ENCODE measurements at places on chromosomes 13 and 19. TPM values are rescaled to one million over a fixed set of nuclear protein-coding genes. Genes with fewer than 3 reads are reported as not detected.

DNA sequence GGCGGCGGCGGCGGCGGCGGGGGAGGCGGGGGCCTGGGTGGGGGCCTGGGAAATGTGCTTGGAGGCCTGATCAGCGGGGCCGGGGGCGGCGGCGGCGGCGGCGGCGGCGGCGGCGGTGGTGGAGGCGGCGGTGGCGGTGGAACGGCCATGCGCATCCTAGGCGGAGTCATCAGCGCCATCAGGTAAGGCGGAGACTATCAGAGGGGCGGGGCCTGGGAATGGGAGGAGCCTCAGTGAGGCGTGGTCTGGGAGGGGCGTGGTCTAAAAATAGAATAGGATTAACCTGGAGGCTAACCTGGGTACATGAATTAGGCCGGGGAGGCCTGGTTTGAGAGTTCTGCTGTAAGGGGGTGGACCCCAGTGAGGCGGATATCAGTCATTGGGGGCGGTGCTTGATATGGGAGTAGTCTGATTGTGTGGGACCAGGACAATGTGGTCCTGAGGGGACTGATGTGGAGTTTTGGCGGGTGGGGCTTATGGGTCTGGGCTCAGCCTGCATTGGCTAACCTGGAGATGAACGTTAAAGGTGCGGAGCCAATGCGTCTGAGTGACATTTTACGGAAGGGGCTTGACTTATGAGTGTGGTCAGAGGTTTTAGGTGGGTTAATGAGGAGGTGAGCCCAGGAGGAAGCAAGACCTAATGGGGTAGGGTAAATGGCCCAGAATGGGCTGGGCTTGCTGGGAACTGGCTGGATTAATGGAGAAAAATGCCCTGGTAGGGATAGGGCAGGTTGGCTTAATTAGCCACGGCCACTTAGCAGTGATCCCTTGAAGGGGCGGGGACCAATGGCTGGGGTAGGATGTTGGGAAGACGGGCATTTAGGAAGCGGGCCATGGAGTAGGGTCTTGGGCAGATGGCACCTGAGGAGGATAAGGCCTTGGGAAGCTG lies 1.4 kb downstream of the CAPNS1 start:
- DNase-seq, result peak; percentile 85

- DNase-seq, result peak; percentile 78
These were observed at the start of gene HSH2D for GRCh38 chr19:16143399-16144215. HSH2D (plus strand) TSS chr19:16143685; CDS start chr19:16148751, 5,066 bp downstream.

DNA sequence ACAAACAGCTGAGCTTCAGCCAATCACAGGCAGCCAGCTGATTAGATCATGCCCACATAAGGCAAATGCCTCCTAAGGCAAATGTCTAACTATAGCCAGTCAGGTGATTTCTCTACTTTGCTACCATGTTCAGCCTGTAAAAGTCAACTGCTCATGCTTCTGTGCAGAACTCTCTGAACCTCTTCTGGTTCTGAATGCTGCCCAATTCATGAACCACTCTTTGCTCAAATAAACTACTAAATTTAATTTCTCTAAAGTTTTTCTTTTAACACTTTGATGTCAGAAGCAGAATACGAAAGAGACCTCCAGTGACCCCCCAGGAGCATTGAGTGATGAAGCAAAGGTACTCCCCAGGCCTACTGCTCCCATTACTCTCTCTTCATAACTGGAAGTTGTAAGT lies 240.7 kb upstream of the IPO5 start:
- DNase-seq, result no peak

Gene RNF17
- not detected for total RNA-seq

DNA sequence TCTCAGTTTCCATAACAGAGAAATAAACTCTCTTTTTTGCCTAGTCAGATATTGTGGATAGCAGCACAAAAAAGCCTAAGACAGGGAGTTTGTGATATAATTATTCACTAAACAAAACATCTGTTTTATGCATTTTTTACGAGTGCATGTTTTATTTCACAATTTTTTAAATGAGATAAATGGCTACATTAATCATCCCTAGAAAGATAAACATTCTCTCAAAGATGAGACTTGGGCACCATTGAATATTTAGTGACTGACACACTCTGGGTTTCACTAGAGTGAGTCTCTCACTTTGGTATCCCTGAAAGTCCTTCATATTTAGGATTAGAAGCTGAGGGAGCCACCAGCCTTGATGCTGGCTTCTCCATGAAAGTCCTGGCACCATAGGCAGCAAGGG lies 74.3 kb upstream of the LRCH1 start:
- no peak for DNase-seq

GRCh38 chr19:15640294-15640903 lies at the start of gene CYP4F3:
CYP4F3 (plus strand) TSS chr19:15640897; CDS start chr19:15641416, 519 bp downstream.
- no peak for DNase-seq

DNA sequence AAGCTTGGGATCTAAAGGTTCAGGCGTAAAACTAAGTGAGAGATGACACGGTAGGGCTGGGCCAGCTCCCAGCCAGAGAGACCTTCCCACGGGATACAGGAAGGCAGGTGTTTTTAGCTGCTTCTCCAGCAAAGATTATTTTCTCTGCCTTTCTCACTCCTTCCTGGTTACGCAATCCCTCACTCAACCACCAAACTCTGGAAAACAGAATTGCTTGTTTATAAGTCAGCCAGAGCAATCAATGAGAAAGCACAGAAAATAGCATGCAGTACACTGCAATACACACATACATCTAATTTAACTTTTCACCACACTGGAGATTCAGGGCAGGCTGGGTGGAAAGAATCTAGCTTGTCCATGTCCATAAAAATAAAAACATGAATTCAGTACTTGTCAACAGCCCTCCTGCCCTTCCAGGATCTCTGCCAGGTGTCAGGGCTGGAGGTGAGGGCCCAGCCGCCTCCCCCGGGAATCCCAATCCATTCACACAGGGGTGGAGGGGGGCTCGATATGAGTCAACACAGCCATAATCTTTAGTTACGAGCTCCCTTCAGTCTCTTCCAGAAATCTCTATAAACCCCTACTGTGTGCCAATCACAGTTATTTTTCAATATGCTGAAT lies 12.2 kb downstream of the RHPN2 start:
- DNase-seq, result no peak

GRCh38 chr19:18452386-18452785 lies 14.5 kb upstream of the ISYNA1 start:
- DNase-seq, result no peak

Gene DHDH
- total RNA-seq, result not detected

DNA sequence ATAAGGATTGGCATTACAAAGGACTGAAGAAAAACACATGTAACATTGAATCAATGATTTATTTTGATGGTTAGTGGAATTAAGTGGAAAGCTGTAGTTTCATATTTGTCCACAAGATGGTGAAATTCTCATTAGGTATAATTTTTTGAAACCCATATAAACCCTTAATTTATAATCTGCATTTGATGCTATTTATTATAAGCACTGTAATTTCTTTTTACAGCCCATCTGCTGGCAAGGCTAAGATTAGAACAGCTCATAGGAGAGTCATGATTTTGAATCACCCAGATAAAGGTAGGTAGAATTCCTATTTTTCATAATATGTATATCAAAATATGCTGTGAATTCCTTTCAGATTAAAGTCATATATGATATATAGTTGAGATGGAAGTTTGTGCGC lies 62.2 kb downstream of the DNAJC15 start:
- DNase-seq, result no peak

GRCh38 chr19:48321372-48321621 lies 4.1 kb upstream of the EMP3 start:
- peak; percentile 95 for DNase-seq

GRCh38 chr19:3879656-3880055 lies 829 bp upstream of the ATCAY start:
- no peak for DNase-seq

Gene ADPRHL1
- 0.32 TPM for total RNA-seq

DNA sequence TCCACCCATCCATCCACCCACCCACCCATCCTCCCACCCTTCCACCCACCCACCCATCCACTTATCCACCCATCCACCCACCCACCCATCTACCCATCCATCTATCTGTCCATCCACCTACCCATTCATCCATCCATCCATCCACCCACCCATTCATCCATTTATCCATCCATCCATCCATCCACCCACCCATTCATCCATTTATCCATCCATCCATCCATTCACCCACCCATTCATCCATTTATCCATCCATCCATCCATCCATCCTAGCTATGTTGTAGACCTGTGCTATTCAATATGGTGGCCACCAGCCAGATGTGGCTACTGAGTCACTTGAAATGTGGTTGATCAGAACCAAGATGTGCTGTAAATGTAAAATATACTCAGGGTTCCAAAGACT lies 5.1 kb downstream of the CAMSAP3 start:
- DNase-seq, result no peak

Gene ZMYM5
- total RNA-seq, result 14.2 TPM

DNA sequence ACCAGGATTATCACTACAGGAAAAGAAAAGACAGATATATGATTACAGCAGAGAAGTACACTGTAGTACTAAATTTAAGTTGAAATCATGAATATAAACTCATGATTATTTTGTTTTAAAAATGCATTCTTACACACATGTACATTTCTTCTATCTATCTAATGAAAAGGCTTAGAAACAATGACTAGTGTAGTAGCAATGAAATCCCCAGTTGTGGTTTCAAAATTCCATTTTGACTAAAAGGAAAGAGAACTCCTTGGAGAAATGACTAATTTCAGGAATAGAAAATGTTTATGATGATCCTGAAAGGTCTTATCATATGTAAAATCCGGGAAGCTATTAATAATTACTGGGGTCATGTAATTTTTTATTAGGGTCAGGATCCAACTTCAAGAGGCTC lies 195.0 kb upstream of the STARD13 start:
- no peak for DNase-seq

- no peak for DNase-seq
These were observed 3.3 kb downstream of the ATP5F1D start for GRCh38 chr19:1244693-1245451.

DNA sequence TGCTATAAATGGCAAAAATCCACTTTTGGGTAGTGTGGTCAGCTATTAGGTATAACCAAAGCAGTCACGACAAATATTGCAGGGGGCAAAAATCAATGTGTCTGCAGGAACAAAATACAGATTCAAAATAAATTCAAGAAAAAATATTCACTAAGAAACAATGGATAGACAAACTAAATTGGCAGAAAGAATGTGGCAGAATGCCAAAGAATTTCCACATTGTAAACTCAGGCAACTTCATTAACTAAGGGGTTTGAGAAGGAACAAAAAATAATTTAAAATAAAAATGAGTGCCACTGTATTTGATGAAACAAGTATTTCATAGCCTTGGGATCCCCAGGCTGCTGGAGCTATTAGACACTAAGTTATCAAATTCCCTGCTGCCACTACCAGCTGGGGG lies 193.1 kb downstream of the VWA8 start:
- DNase-seq, result no peak

DNA sequence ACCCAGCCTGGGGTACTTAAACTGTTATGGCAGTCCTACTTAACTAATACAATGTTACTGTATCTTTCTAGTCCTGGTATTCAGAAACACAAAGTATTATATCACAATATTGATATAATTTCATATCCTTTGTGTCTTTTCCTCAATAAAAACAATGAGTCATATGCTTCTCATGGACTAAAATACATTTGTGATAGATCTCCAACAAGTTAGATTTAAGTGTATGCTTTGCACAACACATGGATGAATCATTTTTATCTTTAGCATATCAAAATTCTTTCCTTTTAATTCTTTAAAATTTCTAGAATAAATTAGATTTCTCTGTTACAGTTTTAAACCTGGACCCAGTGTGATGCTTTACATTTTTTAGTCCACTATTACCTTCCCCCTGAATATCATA lies 1357.8 kb upstream of the ATXN8OS start:
- DNase-seq, result no peak

GRCh38 chr19:31784671-31785101 lies 435.4 kb upstream of the TSHZ3 start:
- no peak for DNase-seq

All from activated T-helper 1 cell treated with anti-CD3 and anti-CD28 coated beads, Interleukin-12 subunit alpha, Interleukin-12 subunit beta, Interleukin-2, Interleukin-4 antibody, amounts not matched to agents 30 ng/mL and 10 ng/mL and 1 ng/mL, durations not matched to agents 14 hours and 24 hours and 36 hours (primary cell).